ENCODE measurements at places on chromosomes 3 and 15. TPM values are rescaled to one million over a fixed set of nuclear protein-coding genes. Genes with fewer than 3 reads are reported as not detected.

CSTA gene
- total RNA-seq = 2.1 TPM

ALS2CL gene
- total RNA-seq = 0.19 TPM

ITGA11 gene
- total RNA-seq = 0.13 TPM

SCAANT1 gene
- total RNA-seq = 1.7 TPM

SH3GL3 gene
- not detected for total RNA-seq

SH2D7 gene
- 0.08 TPM for total RNA-seq

SNURF gene
- total RNA-seq = 12.0 TPM

TCF12 gene
- total RNA-seq = 68.1 TPM

PIERCE2 gene
- total RNA-seq = not detected

DNA sequence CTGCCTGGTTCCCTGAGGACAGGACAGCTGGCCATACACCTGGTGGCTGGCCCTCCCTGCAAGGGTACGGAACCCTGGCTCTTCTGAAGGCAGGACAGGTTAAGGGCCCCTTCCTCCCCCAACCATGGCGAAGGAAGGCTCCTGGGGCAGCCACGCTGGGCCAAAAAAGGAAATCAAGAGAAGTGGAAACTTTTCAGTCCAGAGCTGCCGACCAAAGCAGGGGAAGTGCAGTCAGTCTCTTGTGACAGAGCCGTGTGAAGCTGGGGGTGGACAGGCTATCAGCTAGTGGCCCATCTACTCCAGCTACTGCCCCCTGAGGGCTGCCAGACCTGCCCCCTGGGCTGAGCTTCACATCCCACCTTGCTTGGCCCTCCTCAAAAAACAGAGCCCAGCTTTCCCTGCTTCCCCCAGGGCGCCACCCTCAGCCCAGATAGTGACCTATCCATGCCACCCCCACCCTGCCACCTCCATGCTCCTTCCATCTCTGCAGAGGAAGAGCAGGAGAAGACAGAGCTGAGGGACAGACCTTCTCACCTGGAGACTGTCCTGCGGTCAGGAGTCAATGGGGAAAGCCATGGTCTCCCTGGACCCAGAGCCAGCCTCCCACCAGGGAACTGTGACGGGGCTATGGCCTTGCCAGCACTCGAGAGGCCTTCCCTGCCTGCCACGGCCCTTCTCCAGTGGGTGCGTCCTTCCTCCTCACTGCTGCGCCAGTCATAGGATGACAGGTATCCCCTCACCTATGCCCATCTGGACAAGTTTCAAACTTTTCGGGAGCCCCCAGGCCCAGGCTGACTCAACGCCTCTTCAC, 4.6 kb downstream of the SEMA7A start:
- peak overlapping the region; percentile 84 for H3K27ac ChIP-seq
- DNase-seq = no peak
- peaks cover 53% of the 10 kb centered on the region for H3K4me1 ChIP-seq
- peaks cover 13% of the 10 kb centered on the region for H3K36me3 ChIP-seq
- no peaks in the 10 kb centered on the region for H3K27me3 ChIP-seq

GRCh38 chr3:105812194-105812586, 56.6 kb downstream of the CBLB start:
- H3K27ac ChIP-seq = no peak overlapping the region
- no peak overlapping the region for H3K4me3 ChIP-seq
- no peaks in the 10 kb centered on the region for H3K27me3 ChIP-seq
- peaks cover 3% of the 10 kb centered on the region for H3K4me1 ChIP-seq
- no peak for DNase-seq
- H3K36me3 ChIP-seq = no peaks in the 10 kb centered on the region

DNA sequence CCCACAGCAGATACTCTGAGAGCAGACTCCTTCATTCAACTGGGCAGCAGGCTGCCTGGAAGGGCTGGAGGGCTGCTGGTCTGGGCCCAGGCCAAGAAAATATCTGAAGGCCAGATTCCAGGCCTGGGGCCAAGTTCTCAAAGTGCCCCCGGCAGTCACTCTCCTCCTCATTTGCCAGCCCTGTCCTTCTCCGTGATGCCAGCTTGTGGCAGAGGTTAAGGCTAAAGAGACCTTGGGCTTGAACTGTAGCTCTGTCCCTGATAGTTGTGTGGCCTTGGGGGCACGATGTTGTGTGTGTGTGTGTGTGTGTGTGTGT, 39.0 kb downstream of the FAM3D start:
- H3K4me3 ChIP-seq = no peak overlapping the region
- H3K27ac ChIP-seq = no peak overlapping the region
- no peak for DNase-seq
- H3K27me3 ChIP-seq = peaks cover 3% of the 10 kb centered on the region
- H3K4me1 ChIP-seq = no peaks in the 10 kb centered on the region
- no peaks in the 10 kb centered on the region for H3K36me3 ChIP-seq

- no peak overlapping the region for H3K27ac ChIP-seq
- no peak for DNase-seq
- H3K4me3 ChIP-seq = no peak overlapping the region
- H3K36me3 ChIP-seq = no peaks in the 10 kb centered on the region
- no peaks in the 10 kb centered on the region for H3K27me3 ChIP-seq
Observed at GRCh38 chr3:69770219-69770618, 31.0 kb downstream of the MITF start.

- no peak overlapping the region for H3K27ac ChIP-seq
- no peaks in the 10 kb centered on the region for H3K4me1 ChIP-seq
- H3K27me3 ChIP-seq = no peaks in the 10 kb centered on the region
- H3K36me3 ChIP-seq = no peaks in the 10 kb centered on the region
Observed at GRCh38 chr3:66656609-66657008, 155.8 kb upstream of the LRIG1 start.

- no peak for DNase-seq
- no peak overlapping the region for H3K4me3 ChIP-seq
- no peaks in the 10 kb centered on the region for H3K27me3 ChIP-seq
- no peaks in the 10 kb centered on the region for H3K36me3 ChIP-seq
- H3K27ac ChIP-seq = no peak overlapping the region
Observed at GRCh38 chr15:34119291-34119690, 17.4 kb downstream of the PGBD4 start.

DNA sequence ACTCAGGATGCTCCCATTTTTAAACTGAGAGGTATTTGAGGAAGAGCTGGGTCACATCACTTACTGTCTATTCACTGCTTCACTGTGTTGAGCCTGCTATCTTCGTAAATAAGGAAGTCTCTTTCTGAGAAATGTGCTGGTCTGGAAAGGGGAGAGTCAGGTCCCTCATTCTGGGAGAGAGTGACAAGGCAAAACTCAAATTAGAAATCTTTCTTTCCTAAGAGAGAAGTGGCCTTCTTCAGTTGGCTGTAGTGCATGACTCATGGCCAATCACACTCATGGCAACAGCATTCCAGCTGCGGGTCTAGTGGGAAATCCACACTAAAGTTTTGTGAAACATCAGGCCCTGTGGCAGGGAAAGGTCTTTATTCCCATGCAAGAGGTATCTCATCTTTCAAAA, 11.5 kb upstream of the TIMP4 start:
- H3K27ac ChIP-seq = no peak overlapping the region
- no peaks in the 10 kb centered on the region for H3K4me1 ChIP-seq
- H3K27me3 ChIP-seq = no peaks in the 10 kb centered on the region
- no peaks in the 10 kb centered on the region for H3K36me3 ChIP-seq
- H3K4me3 ChIP-seq = no peak overlapping the region
- DNase-seq = no peak

DNA sequence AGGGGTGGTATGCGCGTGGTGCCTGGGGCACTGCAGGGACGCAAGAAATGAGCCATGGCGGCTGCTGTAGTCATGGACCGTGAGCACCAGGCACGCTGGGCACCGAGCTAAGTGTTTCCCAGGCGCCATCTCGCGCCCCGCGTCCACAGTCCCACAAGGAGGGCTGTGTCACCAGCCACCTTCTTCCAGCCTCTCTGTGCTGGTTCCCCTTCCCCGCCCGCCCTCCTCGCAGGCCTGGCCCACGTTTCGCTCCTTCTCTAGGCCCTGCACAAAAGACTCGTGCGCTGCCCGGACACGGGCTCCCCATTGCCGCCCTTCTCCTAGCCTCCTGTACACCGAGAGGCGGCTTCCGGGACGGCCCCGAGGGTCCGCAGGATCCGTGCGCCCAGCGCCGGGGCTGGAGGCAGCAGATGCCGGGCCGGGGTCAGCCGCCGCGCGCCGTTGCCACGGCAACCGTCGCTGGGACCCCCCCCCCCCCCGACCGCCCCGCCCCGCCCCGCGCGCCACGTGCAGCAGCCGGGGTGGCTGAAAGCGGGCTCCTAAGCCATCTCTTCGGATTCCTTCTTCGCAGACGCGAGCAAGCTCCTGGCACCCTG, 113.4 kb downstream of the SRGAP3 start:
- no peaks in the 10 kb centered on the region for H3K27me3 ChIP-seq
- no peak for DNase-seq
- H3K36me3 ChIP-seq = no peaks in the 10 kb centered on the region
- no peaks in the 10 kb centered on the region for H3K4me1 ChIP-seq
- no peak overlapping the region for H3K27ac ChIP-seq

GRCh38 chr3:185825639-185826481, 1.0 kb upstream of the IGF2BP2 start:
- no peaks in the 10 kb centered on the region for H3K4me1 ChIP-seq
- no peak overlapping the region for H3K27ac ChIP-seq
- H3K36me3 ChIP-seq = no peaks in the 10 kb centered on the region
- H3K4me3 ChIP-seq = no peak overlapping the region

- H3K27ac ChIP-seq = no peak overlapping the region
- no peaks in the 10 kb centered on the region for H3K36me3 ChIP-seq
- no peaks in the 10 kb centered on the region for H3K27me3 ChIP-seq
- H3K4me3 ChIP-seq = no peak overlapping the region
- no peak for DNase-seq
Observed at GRCh38 chr15:51484781-51485180, 137.8 kb downstream of the DMXL2 start.

GRCh38 chr3:186432189-186432588, 70.2 kb upstream of the DGKG start:
- no peaks in the 10 kb centered on the region for H3K36me3 ChIP-seq
- H3K4me1 ChIP-seq = peaks cover 7% of the 10 kb centered on the region
- H3K4me3 ChIP-seq = no peak overlapping the region
- H3K27me3 ChIP-seq = no peaks in the 10 kb centered on the region
- DNase-seq = no peak
- H3K27ac ChIP-seq = no peak overlapping the region

GRCh38 chr15:30030345-30030744, 52.4 kb upstream of the GOLGA8J start:
- no peaks in the 10 kb centered on the region for H3K36me3 ChIP-seq
- H3K4me3 ChIP-seq = no peak overlapping the region
- H3K4me1 ChIP-seq = no peaks in the 10 kb centered on the region
- DNase-seq = no peak
- H3K27me3 ChIP-seq = no peaks in the 10 kb centered on the region
- no peak overlapping the region for H3K27ac ChIP-seq

- H3K36me3 ChIP-seq = no peaks in the 10 kb centered on the region
- DNase-seq = no peak
- H3K27ac ChIP-seq = no peak overlapping the region
Observed at GRCh38 chr3:45104715-45105711, 41.2 kb downstream of the CDCP1 start.

DNA sequence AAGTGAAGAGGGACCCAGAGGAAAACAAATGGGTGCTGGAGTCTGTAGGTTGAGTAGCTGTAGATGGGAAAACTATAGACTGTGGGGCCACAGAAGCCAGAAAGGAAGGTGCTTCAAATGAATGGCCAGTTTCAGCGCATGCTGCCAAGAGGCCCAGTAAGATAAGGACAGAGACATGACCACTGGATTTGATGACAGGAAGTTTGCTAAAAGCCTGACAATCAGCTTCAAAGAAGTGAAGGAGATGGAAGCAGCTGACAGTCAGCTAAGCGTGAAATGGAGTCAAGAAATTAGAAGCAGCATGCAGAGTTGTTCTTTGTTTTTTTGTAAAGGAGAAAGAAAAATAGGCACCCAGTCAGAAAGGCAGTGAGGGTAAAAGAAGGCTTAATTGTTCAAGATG, 24.9 kb downstream of the TXNRD3 start:
- H3K4me3 ChIP-seq = no peak overlapping the region
- no peaks in the 10 kb centered on the region for H3K36me3 ChIP-seq
- DNase-seq = no peak
- H3K4me1 ChIP-seq = no peaks in the 10 kb centered on the region
- no peak overlapping the region for H3K27ac ChIP-seq
- H3K27me3 ChIP-seq = no peaks in the 10 kb centered on the region

DNA sequence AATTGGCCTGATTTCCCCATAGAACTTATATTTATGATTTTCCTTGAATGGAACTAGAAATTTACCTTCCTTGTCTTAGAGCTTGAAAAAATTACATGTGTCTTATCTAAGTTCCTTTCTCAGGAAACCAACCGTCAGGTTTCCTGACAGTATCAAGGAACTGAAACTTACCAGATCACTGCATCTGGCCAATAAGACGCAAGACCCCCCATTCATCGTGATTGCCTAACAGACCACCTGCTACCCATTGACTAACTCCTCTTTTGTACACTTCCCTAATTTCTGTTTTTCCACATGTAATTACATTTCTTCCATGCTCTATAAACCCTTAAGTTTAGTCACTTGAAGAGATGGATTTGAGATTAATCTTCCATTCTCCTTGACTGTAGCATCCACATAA, 517.2 kb upstream of the CBLB start:
- no peaks in the 10 kb centered on the region for H3K36me3 ChIP-seq
- H3K4me1 ChIP-seq = no peaks in the 10 kb centered on the region
- H3K27ac ChIP-seq = no peak overlapping the region

DNA sequence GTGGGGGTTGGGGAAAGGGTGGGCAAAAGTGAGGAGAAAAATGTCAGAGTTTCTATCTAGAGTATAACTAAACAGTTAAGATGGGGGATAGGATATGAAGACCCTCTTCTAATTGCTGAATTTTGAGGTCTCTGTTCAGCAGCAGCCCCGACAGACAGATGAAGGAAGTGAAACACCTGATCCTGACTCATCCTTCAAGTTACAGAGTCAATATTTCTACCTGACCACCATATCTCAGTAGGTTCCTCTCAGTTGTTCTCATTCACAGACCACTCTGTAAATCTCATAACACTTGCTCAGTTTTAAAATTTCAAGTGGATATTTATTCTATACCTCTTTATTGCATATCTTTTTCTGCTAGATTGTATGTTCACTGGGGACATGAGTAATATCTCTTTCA, 69.5 kb downstream of the CCDC54 start:
- DNase-seq = no peak
- H3K36me3 ChIP-seq = no peaks in the 10 kb centered on the region
- H3K4me3 ChIP-seq = no peak overlapping the region
- H3K27ac ChIP-seq = no peak overlapping the region
- H3K27me3 ChIP-seq = no peaks in the 10 kb centered on the region

DNA sequence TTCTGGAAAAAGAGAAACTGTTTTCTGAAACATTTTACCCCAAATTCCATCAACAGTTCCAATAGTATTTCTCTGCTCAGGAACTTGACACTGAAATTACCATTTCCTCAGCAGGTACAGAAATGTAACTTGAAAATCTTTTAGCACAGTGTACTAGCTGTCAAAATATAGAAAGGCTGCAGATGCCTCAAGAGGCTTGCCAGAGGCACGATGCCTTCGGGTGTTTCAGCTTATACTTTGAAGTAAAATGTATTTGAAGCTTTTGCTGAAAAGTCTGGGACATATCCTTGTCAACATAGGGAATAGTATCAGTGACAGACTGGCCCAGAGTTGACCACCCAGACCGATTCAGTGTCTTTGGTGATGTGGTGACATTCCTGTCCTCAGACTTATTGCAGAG, 154.4 kb upstream of the CHRM5 start:
- H3K4me3 ChIP-seq = no peak overlapping the region
- no peaks in the 10 kb centered on the region for H3K4me1 ChIP-seq
- no peak overlapping the region for H3K27ac ChIP-seq
- H3K36me3 ChIP-seq = no peaks in the 10 kb centered on the region
- DNase-seq = no peak

All from GM12878 (cell line).